Right atrium auricular region (tissue), 2 donors: ENCODE measurements at places on chromosomes 5 and 9. TPM values are rescaled to one million over a fixed set of nuclear protein-coding genes. Genes with fewer than 3 reads are reported as not detected.

GRCh38 chr5:7047511-7048261 is 334.5 kb downstream of the TENT4A start:
- H3K27me3 ChIP-seq = no peaks in the 10 kb centered on the region
- H3K4me3 ChIP-seq = no peak overlapping the region
- no peak for DNase-seq
- no peaks in the 10 kb centered on the region for H3K4me1 ChIP-seq

DNA sequence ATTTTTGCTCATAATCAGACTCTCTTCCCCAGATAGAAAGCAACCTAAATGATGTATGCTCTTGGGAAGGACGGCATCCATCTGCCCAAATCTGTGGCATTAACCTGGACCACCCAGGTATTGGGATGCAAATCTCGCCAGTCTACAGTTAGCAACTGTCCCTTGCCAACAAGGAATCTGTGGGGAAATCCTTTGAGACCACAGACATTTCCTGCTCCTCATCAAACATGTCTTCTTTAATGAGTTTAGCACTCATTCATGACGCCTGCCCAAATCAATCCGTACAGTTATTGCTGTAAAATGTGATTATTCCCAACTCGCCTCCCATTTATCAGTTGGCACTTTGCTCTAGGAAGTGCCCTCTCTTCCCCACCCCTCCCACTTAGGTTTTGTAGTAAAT is 7.8 kb downstream of the ROR2 start:
- H3K36me3 ChIP-seq = no peaks in the 10 kb centered on the region
- H3K27ac ChIP-seq = no peak overlapping the region
- H3K27me3 ChIP-seq = no peaks in the 10 kb centered on the region
- no peak overlapping the region for H3K4me3 ChIP-seq
- no peak for DNase-seq

DNA sequence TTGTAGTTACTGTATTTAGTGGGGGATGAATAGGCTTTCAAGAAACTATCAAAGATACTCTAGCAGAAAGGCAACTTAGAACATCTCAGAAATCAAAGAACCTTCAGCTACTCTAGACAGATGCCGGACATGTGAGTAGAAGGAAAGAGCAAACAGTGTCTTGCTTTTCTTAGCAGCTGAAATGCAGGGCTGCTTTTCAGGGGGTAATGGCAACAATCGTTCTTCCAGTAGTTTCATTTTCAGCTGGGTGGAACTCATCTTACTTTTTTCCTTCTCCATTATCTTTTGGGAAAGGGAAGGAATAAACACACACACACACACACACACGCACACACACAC is 281.6 kb downstream of the CRB2 start:
- peaks cover 8% of the 10 kb centered on the region for H3K4me1 ChIP-seq
- DNase-seq = no peak
- no peak overlapping the region for H3K27ac ChIP-seq

- peaks cover 37% of the 10 kb centered on the region for H3K4me1 ChIP-seq
- peak; percentile 49 for DNase-seq
- H3K27me3 ChIP-seq = no peaks in the 10 kb centered on the region
- H3K27ac ChIP-seq = no peak overlapping the region
- no peaks in the 10 kb centered on the region for H3K36me3 ChIP-seq
Observed at GRCh38 chr9:124784509-124784908, 7.6 kb downstream of the OLFML2A start.

- no peak for DNase-seq
- H3K27me3 ChIP-seq = no peaks in the 10 kb centered on the region
- no peak overlapping the region for H3K27ac ChIP-seq
- no peaks in the 10 kb centered on the region for H3K4me1 ChIP-seq
Observed at GRCh38 chr5:125189531-125189941, 443.1 kb upstream of the ZNF608 start.

GRCh38 chr9:78289474-78289873 is 7.5 kb upstream of the PSAT1 start:
- H3K27me3 ChIP-seq = no peaks in the 10 kb centered on the region
- H3K36me3 ChIP-seq = no peaks in the 10 kb centered on the region
- no peak overlapping the region for H3K4me3 ChIP-seq
- H3K27ac ChIP-seq = no peak overlapping the region
- H3K4me1 ChIP-seq = no peaks in the 10 kb centered on the region

- no peaks in the 10 kb centered on the region for H3K27me3 ChIP-seq
- no peak overlapping the region for H3K4me3 ChIP-seq
- H3K27ac ChIP-seq = no peak overlapping the region
- DNase-seq = peak; percentile 23
Observed at GRCh38 chr5:135625961-135626360, 47.2 kb upstream of the CXCL14 start.

GRCh38 chr5:103393101-103393754 is 134.7 kb downstream of the MACIR start:
- DNase-seq = no peak
- no peaks in the 10 kb centered on the region for H3K4me1 ChIP-seq
- no peaks in the 10 kb centered on the region for H3K36me3 ChIP-seq

DNA sequence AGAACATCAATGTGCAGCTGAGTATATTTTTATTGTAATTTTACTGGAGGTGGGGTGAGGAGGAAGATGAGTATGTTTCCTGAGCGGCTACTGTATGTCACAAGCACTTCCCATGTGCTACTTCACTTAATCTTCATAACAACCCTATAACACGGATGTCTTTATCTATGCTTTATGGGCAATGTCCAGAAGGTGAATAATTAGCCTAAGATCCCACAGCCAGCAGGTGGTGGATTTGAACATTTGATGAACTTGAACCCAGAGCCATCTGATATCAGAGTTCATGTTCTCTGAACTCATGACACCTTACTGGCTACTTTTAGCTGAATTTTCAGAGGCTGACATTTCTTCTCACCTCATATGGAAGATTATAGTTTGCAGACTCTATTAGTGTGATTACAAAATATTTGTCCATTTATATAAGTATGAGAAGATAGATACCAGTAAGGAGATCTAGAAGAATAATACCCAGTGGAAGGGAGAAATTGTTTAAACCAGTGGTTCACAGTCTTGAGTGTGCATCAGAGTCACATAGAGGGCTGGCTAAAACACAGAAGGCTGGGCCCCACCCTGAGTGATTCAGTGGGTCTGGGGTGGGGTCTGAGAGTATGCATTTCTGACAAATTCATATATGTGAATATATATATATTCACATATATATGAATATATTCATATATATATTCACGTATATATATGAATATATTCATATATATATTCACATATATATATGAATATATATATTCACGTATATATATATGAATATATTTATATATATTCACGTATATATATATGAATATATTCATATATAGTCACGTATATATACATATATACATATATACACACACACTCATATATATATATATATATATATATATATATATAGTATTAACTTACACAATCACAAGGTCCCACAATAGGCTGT is 164.4 kb upstream of the NR3C1 start:
- H3K4me3 ChIP-seq = no peak overlapping the region
- no peak overlapping the region for H3K27ac ChIP-seq
- DNase-seq = no peak
- H3K27me3 ChIP-seq = no peaks in the 10 kb centered on the region
- H3K4me1 ChIP-seq = no peaks in the 10 kb centered on the region

GRCh38 chr9:71850996-71851395 is 60.0 kb downstream of the ABHD17B start:
- no peak for DNase-seq
- H3K4me1 ChIP-seq = no peaks in the 10 kb centered on the region

- H3K27me3 ChIP-seq = no peaks in the 10 kb centered on the region
- no peak overlapping the region for H3K4me3 ChIP-seq
- H3K4me1 ChIP-seq = no peaks in the 10 kb centered on the region
- H3K27ac ChIP-seq = no peak overlapping the region
Observed at GRCh38 chr5:143606043-143606752, 202.7 kb upstream of the NR3C1 start.

DNA sequence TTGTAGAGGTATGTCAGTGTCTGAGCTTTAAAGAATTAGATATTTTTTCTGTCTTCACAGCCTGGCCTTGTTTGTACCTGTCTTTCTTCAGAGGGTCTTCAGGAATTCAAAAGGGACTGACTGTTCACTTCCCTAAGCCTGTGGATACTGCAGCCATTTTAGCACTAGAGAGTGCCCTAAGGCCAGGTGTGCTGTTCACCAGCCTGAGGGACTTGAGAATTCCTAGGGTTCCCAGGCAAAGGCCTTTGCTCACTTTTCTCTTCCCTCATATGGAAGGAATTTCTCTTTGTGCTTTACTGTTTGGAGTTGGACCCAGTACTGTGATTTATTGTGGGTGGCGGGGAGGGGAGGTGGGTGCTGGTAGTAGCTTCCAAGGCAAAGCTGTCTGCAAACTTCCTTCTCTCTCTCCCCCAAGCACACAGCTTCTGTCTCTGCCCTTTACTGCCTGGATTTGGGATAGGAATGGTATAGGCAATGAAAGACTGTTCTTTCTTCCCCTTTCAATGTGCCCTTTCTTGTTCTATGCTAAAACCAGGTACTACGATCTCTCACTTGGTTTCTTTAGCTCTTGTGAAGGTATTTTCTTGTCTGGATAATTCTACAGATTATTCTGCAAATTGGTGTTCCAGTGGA is 9.7 kb upstream of the LRRC70 start:
- no peaks in the 10 kb centered on the region for H3K4me1 ChIP-seq
- H3K4me3 ChIP-seq = no peak overlapping the region
- no peaks in the 10 kb centered on the region for H3K27me3 ChIP-seq
- H3K27ac ChIP-seq = no peak overlapping the region
- H3K36me3 ChIP-seq = peaks cover 19% of the 10 kb centered on the region
- DNase-seq = no peak

DNA sequence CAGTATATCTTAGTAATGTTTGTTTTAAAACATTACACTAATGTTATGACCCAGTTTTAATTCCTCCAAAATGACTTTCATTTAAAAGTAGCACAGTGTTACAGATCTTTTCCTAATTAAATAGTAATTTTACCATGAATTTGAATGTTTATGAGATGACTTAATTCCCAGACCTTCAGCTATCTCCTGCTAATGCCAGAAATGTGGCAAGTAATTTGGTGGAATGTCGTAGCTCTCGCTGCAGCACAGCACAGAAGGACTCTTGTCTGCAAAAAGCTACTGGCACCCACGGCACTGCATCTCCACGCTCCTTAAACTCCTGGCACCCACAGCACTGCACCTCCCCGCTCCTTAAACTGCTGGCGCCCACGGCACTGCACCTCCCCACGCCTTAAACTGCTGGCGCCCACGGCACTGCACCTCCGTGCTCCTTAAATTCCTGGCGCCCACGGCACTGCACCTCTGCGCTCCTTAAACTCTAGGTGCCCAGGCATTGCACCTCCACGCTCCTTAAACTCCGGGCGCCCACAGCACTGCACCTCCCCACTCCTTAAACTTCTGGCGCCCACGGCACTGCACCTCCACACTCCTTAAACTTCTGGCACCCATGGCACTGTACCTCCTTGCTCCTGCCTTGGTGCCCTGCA is 163.1 kb downstream of the CDK5RAP2 start:
- peaks cover 7% of the 10 kb centered on the region for H3K4me1 ChIP-seq
- no peak overlapping the region for H3K27ac ChIP-seq
- peaks cover 24% of the 10 kb centered on the region for H3K36me3 ChIP-seq
- no peak overlapping the region for H3K4me3 ChIP-seq

GRCh38 chr5:59768152-59769040 is 125.1 kb downstream of the PDE4D start:
- H3K4me3 ChIP-seq = peak overlapping the region; percentile 28
- H3K27me3 ChIP-seq = no peaks in the 10 kb centered on the region
- no peak overlapping the region for H3K27ac ChIP-seq
- H3K36me3 ChIP-seq = no peaks in the 10 kb centered on the region

DNA sequence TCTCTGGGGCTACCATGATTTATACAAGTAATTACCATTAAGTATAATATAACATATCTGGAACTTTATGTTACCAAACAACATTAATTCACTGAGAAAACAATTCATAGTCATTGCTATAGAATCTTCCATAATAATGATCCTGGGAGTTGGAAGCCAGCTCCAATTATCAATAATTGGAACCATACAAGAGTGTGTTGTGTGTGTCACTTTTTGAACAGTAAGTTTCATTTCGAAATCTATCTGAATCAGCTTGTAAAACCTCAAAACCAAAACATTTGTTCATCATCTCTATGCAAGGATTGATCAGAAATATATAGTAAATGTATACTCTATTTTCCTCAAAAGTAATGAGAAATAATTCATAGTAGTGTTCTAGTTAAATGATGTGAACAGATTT is 348.1 kb downstream of the ARL15 start:
- no peak overlapping the region for H3K4me3 ChIP-seq
- H3K27ac ChIP-seq = no peak overlapping the region
- H3K36me3 ChIP-seq = no peaks in the 10 kb centered on the region
- no peak for DNase-seq
- H3K4me1 ChIP-seq = no peaks in the 10 kb centered on the region

DNA sequence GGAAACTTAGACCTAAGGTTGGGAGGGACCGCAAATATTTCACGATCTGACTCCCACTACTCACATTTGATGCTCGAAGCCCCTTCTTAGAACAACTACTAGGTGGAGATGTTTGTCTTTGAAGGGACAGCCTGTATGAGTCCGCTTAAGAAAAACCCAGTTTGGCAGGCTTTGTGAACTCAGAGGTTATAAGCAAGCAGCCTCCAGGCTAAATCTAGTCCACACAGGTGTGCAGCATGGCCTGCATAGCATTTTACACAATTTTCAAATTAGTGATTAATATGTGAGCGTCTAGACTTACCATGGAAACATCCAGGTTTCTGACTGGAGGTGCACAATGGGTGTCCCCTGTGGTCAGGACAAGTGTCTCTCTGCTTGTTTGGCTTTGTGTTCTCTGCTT is 127.1 kb downstream of the KIF4B start:
- DNase-seq = no peak
- H3K27me3 ChIP-seq = no peaks in the 10 kb centered on the region
- no peaks in the 10 kb centered on the region for H3K36me3 ChIP-seq
- no peaks in the 10 kb centered on the region for H3K4me1 ChIP-seq
- no peak overlapping the region for H3K27ac ChIP-seq

GRCh38 chr5:74139589-74139988 is 500.9 kb downstream of the ENC1 start:
- no peaks in the 10 kb centered on the region for H3K36me3 ChIP-seq
- no peak for DNase-seq
- H3K27ac ChIP-seq = no peak overlapping the region
- no peaks in the 10 kb centered on the region for H3K4me1 ChIP-seq

- H3K36me3 ChIP-seq = no peaks in the 10 kb centered on the region
- H3K4me3 ChIP-seq = no peak within 1 kb of the TSS
Observed at GRCh38 chr5:151924564-151925301, at the start of gene GLRA1. TSS of gene GLRA1 (minus strand) at chr5:151924851. CDS start at chr5:151924549, 302 bp downstream.

- peaks cover 53% of the 10 kb centered on the region for H3K36me3 ChIP-seq
- no peaks in the 10 kb centered on the region for H3K27me3 ChIP-seq
- DNase-seq = no peak
- H3K4me3 ChIP-seq = no peak overlapping the region
Observed at GRCh38 chr9:137791947-137792346, 85.6 kb upstream of the CACNA1B start.

The ADAMTS2 gene
- total RNA-seq = 13.7 TPM

The SCGB3A1 gene
- total RNA-seq = not detected

The C5orf24 gene
- 34.9 TPM for total RNA-seq

The CDC42SE2 gene
- total RNA-seq = 13.5 TPM

The INSL4 gene
- total RNA-seq = not detected

The SPATA31A7 gene
- not detected for total RNA-seq

The GFI1B gene
- total RNA-seq = not detected

The ZNF454 gene
- total RNA-seq = 2.5 TPM
